Type B pancreatic cell (in vitro differentiated cells): ENCODE measurements at places on chromosomes 12 and 14. TPM values are rescaled to one million over a fixed set of nuclear protein-coding genes. Genes with fewer than 3 reads are reported as not detected.

DNA sequence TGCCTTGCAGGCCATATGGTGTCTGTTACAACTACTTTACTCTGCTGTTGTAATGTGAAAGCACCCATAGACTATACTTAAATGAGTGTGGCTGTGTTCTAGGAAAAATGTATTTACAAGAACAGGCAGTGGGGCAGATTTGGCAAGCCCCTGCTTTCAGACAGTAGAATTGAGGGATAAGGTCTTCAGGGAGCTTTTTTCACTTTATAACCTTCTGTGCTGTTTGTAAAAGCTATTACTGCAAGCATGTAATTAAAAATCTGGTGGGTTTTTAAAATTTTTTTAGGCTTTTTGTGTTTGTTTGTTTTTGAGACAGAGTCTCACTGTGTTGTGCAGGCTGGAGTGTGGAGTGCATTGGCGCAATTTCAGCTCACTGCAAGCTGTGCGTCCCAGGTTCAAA, 73.9 kb downstream of the VEZT start:
- DNase-seq, result no peak

DNA sequence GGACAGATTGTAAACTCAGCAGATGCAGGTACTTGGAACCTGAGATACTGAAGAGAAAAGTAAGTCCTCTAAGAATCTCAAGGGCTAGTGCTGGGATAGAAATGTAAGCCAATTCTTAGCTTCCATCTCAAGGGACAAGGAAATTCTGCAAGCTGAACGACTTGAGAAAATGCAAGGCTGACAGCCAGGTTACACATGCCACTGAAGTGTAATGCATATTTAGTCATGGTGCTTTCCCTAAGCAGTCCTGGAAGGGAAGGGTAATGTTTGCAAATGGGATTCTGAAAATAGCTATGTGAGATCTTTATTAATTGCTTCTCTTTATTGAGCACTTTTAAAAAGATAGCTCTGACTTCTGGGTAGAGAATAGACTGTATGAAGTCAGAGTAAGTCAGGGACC, 402.7 kb upstream of the SEL1L start:
- DNase-seq, result no peak

DNA sequence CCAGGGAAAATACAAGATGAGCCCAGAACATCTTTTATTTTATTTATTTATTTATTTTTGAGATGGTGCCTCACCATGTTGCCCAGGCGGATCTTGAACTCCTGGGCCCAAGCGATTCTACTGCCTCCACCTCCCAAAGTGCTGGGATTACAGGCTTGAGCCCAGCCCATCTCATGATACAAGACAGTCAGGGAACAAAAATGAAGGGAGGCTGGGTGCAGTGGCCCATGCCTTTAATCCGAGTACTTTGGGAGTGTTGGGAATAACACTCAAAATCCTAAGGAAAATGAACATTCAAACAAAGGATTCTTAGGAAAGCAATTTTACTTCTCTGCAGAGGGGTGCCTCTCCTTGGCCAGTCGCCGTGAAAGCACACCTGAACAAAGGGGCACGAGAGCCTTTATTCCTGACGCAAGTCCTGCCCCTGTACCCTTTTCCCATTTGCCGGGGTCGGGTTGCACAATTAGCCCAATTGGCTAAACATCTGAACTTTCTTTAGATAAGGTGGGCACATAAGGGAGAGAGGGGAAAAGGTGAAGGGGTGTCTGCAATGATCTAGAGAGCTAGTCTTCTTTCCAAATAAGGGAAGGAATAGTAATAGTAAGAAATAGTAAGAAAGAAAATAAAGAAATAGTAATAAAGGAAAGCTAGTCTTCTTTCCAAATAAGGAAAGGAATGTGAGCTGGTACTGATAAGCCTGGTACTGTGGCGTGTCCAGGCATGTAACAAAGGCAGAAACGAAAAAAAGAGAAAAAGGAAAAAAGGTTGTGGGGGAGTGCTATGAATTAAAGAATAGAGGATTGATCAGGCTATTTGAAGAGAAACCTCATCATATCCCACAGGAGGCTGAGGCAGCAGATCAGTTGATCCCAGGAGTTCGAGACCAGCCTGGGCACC, 13.4 kb downstream of the NCAPD2 start:
- DNase-seq, result no peak

GRCh38 chr12:31923063-31923412, 36.2 kb upstream of the RESF1 start:
- no peak for DNase-seq

DNA sequence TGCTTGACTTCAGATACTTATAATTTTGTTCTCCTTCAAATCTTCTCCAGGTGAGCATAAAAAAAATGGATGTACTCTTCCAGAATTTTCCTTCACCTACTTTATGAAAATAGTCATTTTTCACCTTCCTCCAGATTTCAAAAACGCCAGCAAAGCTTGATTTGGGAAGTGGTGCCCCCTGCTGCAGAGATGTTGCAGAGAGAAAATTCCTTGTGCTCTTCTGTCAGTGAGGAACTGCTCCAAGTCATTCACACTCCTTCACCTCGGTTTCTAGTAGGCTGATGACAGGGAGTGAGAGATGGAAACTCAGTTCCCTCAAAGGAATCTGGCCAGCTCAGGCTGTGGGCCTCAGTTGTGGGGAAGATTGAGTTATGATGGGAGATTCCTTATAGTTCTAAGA, 24.2 kb upstream of the RNASE3 start:
- DNase-seq, result no peak

- no peak for DNase-seq
Observed at GRCh38 chr12:101828463-101829196, 2.1 kb downstream of the GNPTAB start.

- DNase-seq, result no peak
Observed at GRCh38 chr12:761256-761655, 8.9 kb downstream of the WNK1 start.

Gene KRT75
- not detected in 2 replicates for total RNA-seq

DNA sequence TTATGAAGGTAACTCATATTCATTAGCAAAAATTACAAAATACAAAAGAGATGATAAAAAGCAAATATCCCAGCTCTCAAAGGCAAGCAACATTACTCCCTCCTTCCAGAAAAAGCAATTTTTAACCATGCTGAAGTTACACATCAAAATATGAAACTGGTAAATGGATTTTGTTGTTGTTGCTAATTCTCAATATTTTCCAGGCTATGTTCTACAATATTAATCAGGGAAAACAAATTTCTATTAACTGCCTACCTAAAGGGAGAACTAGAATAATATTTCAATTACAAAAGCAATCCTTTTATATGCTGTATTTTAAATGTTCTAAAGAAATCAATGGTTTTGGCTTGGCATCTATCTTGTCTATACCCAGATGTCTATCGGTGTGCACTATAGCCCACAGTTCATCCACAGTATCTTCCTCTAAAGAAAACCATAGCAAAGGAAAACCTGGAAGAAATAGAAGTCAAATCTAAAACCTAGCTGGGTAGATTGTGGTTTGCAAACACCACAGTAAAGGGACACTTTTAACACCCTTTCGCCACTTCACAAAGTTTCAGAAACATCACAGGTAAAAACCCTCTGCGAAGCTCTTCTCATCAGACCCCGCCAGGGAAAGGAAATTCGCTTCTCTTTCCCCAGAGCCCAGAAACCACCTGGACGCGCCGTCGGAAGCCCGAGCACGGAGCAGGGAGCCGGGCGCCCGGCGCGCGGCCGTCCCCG, 32.0 kb downstream of the TC2N start:
- no peak for DNase-seq

Gene MIP
- not detected in 2 replicates for total RNA-seq

Gene PTGER2
- 3.0 and 7.1 TPM in 2 replicates for total RNA-seq
